ENCODE measurements at places on chromosomes 3 and 15.

DNA sequence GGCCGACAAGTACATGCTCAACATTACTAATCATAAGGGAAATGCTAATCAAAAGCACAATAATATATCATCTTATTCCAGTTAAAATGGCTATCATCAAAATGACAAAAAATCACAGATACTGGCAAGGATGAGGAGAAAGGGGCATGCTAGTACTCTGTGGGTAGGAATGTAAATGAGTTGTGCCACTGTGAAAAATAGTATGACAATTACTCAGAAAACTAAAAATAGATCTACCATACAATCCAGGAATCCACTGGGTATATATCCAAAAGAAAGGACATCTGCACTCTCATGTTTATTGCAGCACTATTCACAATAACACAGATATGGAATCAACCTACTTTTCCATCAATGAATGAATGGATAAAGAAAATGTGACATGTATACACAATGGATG lies 1256.5 kb downstream of the SI start:
- DNase-seq: no peak

GRCh38 chr3:119400466-119400865 lies 62.9 kb downstream of the TMEM39A start:
- no peak for DNase-seq

GRCh38 chr3:39971559-39972031 lies 162.2 kb downstream of the MYRIP start:
- no peak for DNase-seq

DNA sequence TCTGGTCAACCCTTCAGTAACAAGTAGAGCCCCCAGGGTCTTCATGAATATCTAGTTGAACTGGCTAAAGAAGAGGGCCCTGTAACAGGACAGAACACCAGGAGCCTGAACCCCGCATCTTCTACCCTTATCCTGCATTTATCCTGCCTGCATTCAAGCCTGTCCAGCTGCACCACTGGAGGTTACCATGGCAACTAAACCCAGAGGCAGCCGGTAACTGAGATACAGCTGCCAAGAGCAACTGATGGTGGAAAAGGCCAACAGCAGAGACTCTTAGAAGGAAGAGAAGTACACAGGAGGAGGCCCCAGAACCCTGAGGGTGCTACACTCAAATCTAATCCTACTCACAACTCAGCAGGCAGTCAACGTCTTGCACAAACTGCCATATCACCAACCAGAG lies 3.7 kb upstream of the PRKAR2A start:
- no peak for DNase-seq

DNA sequence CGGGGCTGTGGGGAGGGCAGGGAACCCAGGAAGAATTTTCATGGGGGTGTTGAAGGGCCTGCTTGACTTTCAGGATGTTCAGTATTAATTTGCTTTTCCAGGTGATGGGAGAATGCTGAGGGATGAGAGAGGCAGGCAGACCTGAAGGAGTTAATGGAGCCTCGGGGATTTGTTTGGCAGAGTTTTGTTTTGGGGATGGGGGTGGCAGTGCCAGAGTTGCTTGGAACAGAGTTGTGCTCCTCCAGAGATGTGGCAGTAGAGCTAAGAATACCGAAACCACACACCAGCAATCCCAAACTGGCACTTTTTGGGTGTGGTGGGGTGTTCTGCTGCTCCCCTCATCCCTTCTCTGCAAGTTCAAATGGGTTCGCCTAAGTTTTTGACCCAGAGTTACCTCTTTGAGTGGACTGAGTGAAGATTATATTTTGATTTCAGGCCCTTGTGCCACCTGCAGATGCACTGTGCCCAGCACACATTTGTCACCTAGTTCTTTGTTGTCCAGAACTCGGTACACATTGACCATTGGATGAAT lies 1.6 kb downstream of the BOC start:
- no peak for DNase-seq

GRCh38 chr3:107665351-107665750 lies 142.6 kb downstream of the BBX start:
- no peak for DNase-seq

- DNase-seq: peak; percentile 23
Measured at GRCh38 chr15:57003418-57003817, 85.0 kb downstream of the TCF12 start.

GRCh38 chr3:129061888-129062834 lies 1.6 kb downstream of the GP9 start:
- DNase-seq: no peak

GRCh38 chr3:117302428-117302827 lies 592.8 kb downstream of the TUSC7 start:
- no peak for DNase-seq

GRCh38 chr3:177589911-177590381 lies 392.7 kb upstream of the TBL1XR1 start:
- DNase-seq: peak; percentile 91

DNA sequence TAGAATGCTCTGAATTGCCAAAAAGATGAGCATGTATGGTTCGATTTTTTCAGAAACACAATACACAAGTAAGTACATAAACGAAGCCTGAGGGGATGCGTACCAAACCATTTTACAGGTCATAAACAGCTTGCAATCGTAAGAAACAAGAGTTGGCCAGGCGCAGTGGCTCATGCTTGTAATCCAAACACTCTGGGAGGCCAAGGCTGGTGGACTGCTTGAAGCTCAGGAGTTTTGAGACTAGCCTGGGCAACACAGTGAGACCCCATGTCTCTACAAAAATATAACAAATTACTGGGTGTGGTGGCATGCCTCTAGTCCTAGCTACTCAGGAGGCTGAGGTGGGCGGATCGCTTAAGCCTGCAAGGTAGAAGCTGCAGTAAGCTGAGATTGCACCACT lies 13.4 kb downstream of the TRA2B start:
- no peak for DNase-seq

DNA sequence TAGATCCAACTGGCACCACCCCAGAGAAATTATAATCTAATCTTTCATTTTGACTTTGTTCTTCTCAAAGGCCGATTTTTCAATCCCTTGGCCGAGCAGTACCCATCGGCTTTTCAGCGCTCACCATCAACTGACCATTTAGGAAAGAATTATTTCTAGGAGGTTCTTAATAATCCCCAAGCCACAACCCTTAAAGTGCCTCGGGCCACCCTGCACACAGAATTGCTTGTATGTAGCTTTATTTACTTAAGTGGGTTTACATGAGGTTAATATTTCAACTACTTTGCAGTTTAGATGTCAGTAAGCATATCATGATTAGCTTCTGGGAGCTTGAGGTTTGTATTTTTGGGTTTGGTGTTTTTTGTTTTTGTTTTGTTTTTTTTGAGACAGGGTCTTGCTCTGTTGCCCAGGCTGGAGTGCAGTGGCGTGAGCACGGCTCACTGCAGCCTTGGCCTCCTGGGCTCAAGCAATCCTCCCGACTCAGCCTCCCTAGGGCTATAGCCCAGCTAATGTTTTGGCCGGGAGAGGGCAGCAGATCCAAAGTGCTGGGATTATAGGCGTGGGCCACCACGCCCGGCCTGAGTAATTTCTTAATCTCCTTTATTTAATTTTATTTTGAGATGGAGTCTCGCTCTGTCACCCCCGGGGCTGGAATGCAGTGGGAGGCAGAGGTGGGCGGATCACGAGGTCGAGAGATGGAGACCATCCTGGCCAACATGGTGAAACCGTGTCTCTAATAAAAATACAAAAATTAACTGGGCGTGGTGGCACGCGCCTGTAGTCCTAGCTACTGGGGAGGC lies 801 bp upstream of the CDAN1 start:
- DNase-seq: no peak

DNA sequence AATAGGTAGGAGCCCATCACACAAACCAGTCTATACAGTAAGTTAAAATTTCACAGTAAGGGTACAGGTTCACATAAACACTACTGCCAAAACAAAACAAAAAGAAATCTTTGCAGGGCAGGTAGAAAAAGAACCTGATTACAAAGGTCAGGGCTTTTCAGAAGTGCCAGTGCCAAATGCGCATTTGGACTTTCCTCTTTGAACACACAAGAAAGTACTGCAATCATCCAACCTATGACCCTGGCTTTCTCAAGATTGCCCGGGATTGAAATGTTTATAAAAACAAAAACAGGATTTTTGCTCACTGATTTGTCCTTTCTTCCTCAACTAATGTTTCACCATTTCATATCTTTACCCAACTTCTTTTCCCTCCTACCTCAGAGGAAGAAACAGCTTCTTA lies 47.4 kb downstream of the CBLB start:
- DNase-seq: no peak

- DNase-seq: peak; percentile 38
Measured at GRCh38 chr3:171132873-171133272, 106.4 kb upstream of the SLC2A2 start.

DNA sequence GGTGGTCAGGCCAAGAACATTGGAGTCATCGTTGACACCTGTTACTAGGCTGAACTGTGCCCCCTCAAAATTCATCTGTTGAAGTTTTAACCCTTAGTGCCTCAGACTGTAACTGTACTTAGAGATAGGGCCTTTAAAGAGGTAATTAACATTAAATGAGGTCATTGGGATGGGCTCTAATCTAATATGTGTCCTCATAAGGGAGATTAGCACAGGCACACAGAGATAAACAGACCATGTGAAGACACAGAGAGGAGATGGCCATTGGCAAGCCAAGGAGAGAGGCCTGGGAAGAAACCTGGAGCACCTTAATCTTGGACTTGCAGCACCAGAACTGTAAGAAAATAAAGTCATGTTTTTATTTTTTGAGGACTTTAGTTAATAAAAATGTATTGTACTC lies 59.6 kb downstream of the PLCL2 start:
- no peak for DNase-seq

GRCh38 chr15:44591326-44591725 lies 54.4 kb downstream of the EIF3J start:
- no peak for DNase-seq

DNA sequence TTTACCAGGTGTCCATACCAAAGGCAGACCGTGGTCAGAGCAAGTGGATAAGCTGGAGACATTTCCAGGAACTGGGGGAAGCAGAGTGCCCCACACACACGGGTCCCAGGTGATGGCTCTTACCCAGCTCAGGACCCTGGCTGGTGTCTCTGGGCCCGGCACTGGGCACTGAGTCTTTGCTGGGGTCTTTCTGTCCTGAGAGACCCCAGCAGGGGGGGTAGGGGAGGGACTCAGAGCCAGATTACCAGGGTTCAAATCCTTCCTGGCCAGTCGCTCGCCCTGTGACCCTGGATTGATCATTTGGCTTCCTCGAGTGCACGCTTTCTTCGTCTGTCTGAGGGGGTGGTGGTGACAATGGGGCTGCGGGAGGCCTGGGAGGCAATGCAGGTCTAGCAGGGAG lies 95.7 kb downstream of the PLXNA1 start:
- no peak for DNase-seq

- DNase-seq: no peak
Measured at GRCh38 chr3:157087780-157088600, 72.0 kb downstream of the CCNL1 start.

DNA sequence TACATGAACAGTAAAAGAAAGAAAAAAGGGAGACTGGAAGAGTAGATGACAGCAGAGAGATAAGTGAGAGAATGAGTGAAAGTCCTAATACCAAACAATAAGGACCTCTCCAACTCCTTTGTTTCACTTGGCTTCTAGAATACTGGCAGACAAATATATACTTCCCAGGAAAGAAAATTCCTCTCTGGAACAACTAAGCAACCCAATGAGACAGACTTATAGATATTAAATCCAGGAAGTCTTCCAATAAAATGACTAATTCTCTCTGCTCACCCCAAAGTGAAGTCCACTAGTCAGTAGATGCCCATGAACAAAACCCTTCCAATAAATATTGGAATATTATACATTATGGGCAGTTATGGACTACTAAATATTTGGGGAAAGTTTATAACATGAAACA lies 114.2 kb downstream of the NEDD4 start:
- DNase-seq: no peak

DNA sequence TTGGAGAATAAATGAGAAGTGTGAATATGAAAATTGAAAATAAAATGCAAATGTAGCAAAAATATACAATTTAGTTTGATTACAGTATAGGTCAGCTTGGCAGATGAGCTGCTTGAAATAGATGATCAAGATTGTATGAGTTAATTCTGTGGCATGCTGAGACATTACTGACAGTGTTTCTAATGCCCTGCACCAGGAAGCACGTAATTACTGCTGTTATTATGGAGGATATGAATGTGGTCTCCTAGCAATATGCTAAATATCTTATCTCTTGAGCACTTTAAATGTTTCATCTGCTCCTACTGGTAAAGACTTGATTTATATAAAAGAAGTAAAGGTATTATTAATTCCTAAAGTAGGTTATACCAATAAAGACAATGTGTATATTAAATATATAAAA lies 1015.5 kb downstream of the PLOD2 start:
- no peak for DNase-seq

DNA sequence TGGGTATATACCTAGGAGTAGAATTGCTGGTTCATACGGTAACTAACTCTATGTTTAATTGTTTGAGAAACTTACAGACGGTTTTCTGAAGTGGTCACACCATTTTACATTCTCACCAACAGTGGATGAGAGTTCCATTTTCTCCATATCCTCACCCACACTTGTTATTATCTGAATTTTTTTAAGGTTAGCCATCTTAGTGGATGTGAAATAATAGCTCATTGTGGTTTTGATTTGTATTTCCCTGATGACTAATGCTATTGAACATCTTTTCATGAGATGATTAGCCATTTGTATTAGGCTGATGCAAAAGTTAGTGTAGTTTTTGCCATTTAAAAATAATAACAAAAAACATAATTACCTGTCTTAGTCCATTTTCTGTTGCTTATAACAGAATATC lies 18.6 kb downstream of the CSTA start:
- no peak for DNase-seq

- DNase-seq: no peak
Measured at GRCh38 chr3:190718097-190718496, 144.4 kb downstream of the GMNC start.

GRCh38 chr15:51801391-51801835 lies 28.0 kb upstream of the TMOD3 start:
- DNase-seq: no peak

GRCh38 chr15:84608707-84609284 lies 8.0 kb downstream of the ZSCAN2 start:
- DNase-seq: no peak

- no peak for DNase-seq
Measured at GRCh38 chr3:138334608-138335007, 5.0 kb upstream of the NME9 start.

DNA sequence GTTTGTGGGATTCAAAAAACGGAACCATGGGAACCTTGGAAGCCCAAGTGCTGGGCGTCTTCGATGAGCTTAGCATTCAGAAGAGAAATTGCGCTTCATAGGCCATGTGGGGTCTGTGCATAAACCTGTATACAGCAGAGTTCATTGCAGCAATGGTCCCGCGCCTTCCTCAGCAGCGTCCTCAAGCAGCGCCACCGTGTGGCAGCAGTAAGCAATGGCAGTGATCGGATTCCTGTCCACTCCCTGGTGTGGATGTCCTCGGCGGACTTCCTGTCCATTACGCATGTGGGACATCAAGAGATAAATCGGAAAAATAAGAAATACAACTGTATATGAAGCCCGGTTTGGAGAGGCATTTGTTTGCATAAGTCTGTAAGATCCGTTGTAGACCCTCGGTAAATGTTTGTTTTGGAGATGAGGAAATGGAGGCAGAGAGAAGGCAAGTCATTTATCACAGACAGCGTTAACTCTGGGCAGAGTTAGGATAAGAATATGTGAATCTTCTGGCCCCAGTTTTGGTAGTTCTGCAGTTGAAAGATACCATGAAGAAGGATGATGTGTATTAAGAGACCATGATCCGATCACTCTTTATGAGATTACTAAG lies 57.7 kb downstream of the CNTN4 start:
- no peak for DNase-seq

GRCh38 chr15:92149465-92149864 lies 244.2 kb upstream of the ST8SIA2 start:
- DNase-seq: peak; percentile 13

- DNase-seq: no peak
Measured at GRCh38 chr3:117141812-117142211, 432.2 kb downstream of the TUSC7 start.

Measured in fibroblast of skin of left quadriceps (primary cell).